ENCODE measurements at places on chromosomes 6 and 20.

DNA sequence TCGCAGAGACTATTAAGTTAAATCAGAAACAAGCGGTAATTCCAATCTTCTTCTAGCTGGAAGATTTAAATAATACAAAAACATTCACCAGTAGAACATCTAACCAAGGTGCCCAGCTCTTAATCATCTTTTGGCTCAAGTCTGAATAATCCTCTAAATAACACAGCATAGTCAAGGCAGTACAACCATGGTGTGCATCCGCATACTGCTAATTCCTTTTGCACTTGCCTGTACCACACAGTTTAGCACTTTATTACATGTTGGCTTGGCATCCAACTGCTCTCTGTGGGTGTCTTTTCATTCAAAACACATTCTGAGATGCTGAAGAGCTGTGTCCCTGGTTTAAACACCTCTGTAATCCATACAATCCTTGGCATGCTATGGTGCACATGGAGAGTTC, 42.3 kb downstream of the VGLL2 start:
- DNase-seq: no peak

DNA sequence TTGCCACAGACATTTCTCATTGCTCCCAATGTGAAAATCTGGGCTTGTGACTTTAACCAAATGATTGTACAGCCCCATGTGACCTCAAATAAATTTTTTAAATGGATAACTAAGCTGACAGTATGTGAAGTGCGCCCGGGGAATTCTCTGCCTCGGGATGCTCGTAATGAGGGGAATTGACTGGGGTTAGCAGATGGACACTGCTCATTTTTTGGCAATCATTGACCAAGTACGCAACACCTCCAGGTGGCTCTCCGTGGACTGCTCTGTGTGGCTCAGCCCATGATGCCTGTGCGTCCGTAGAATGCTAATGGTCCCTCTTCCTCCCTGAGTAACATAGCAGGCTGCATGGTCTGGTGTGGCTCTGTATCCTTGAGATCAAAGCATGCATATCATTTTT, 42.4 kb downstream of the FARS2 start:
- DNase-seq: no peak

DNA sequence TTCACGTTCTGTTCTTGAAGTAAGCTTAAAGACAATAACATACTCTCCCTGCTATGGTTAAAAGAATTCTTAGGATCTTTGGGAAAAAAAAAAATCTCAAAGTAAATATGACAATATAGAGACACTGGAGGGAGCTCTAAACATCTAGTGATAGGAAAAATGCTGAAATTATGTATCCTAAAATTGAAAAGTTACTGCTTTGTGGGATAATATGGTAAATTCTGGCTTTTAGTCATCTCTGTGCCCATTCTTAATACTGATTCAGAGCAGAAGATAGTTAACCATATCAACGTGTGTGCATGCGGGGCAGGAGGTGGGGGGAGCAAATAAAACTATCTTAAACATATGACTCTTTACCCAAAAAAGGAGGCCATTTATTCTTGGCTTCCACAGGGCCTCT, 165.4 kb downstream of the GMPR start:
- no peak for DNase-seq

DNA sequence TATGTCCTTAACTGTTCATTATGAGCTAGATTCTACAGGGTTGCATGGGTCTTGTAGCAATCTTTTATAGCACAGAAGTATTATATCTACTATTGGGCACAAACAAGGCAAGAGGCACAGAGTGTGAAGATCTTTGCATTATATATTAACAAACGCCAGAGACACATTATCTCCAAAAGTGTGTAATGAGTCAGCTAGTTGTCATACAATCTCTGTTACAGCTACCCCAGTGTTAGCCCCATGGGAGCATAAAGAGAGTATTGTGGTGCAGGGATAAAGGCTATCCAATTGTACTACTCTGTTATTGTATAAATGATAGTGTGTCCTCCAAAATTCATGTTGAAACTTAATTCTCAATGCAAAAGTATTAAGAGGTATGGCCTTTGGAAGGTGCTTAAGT, 148.4 kb upstream of the RIMS1 start:
- DNase-seq: no peak

DNA sequence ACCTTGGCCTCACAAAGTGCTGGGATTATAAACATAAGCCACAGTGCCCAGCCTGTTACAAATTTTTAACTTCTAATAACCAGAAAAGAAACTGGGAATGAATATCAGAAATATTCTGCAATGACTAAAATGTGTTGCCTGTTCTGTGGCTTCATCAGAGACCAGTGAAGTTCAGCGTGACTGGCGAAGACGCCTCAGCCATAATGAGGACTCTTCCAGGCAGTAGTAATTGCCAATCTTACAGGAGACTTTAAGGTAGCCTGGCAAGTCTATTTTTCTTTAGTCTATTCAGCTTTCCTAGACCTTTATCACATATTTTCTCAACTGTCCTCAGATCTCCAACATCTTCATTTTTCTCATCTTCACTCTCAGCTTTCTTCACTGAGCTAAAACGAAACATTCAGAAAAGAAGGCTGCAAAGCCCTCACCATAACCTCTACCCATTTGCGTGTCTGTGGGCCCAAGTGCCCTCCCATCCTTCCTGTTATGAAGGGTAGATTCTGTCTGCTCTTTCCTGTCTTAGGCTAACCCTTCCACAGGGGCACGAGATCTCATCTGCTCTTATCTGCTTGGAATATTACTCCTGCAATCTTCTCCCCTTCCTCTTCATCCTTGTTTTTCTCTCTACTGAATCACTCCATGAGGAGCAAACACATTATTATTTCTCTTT, 42.0 kb upstream of the OLIG3 start:
- no peak for DNase-seq

Data from kidney epithelial cell (primary cell).